ENCODE measurements at places on chromosomes 5 and 9.

DNA sequence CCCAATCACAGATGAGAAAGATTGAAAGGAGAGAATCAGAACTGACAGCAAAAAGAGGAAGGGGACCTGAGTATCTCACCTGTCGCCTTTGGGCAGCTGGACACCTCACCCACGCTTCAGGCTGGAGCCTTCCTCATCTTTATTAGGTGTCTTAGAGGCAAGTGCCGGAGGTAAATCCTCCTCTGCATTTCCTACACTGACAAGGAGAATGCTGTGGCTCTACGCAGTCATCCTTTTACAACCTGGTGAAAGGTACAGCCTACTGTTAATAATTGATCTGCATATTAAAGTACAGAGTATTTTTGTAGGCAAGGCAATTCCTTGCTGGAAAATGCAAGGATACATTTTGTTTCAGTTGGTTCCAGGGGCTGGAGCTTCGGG lies 34.8 kb downstream of the PRLR start:
- DNase-seq = no peak

DNA sequence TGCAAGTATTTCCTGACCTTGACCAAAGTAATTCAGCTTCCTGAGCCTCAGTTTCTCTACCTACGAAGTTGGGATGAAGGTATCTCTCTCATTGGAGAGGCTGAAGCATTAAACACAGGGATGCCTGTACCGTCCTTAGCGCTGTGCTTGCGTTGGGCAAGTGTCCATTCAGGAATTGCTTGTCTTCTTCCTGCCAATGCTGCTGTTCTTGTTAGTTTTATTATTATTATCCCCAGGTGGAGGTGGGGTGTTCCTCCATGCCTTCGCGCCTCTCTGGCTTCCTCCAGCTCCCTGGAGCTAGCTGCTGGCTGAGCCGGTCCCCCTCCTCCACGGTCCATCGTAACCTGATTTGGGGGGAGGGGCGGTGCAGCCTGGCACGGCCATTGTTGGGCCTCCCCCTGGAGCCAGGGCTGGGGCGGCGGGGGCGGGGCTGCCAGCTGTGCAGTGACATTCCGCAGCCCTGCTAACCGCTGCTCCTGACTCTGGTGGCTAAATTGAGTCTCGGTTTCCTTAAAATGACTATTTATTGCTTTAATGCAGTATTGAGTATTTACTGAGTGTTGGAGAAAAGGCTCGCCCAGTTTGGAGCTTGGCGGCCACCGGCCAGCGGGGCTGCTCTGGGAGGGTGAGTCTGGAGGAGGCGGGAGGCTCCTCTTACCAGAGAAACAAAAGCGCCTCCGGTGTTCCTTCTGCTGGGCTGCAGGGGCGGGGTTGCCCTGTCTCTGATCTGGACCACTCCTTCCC lies 51.3 kb downstream of the LMX1B start:
- no peak for DNase-seq

- no peak for DNase-seq
These were observed 31.0 kb downstream of the TNFAIP8 start for GRCh38 chr5:119386596-119387344.

- no peak for DNase-seq
These were observed 395.7 kb upstream of the ZNF462 start for GRCh38 chr9:106467113-106467864.

- no peak for DNase-seq
These were observed 534.4 kb downstream of the RAB3C start for GRCh38 chr5:59117320-59117719.

GRCh38 chr9:76818271-76818670 lies 54.0 kb downstream of the PCA3 start:
- DNase-seq = no peak

- DNase-seq = no peak
These were observed 154.4 kb upstream of the ERCC6L2 start for GRCh38 chr9:95721061-95721531.

DNA sequence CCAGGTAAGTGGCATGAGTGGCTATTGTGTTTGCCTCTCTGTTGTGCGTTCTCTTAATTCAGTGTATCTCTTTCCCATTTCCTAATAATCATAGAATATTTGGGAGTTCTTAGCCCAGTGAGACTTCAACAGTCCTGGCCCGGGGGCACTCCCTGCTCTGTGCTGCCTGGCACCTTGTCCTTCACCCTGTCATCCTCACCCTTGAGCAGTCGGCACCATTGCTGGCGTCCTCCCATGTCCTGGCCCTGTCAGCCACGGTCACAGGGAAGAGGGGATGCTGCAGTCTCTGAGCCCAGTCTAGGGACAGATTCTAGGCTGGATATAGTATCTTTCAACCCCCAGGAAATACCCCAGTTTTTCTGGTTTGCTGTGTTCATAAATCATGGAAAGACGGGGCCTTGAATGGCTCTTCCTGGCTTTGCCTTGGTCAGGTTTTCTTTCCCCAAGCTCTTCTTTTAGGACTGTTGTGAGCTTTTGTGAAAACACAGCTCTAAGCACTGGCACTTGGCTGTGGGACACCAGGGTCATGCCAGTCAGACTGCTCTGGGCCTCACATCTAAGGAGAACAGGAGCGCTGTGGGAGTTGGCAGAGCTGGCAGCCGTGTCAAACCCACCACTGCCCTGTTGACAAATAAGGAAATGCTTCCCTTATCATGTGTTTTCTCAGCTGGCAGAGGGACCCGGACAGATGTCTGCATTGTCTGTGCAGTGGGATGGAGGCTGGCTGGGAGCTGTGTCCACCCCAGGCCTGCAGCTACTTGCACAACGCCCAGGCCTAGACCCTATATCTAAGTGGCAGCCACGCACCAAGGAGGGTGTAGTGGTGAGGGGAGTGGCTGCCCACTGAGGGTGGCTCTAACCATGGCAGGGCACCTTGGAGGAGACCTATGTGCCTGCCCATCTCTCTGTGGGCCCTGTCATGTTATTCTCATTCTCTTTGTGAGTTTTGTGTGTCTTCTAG lies 378.6 kb downstream of the ICE1 start:
- no peak for DNase-seq
